ENCODE measurements at places on chromosomes 7 and 10.

DNA sequence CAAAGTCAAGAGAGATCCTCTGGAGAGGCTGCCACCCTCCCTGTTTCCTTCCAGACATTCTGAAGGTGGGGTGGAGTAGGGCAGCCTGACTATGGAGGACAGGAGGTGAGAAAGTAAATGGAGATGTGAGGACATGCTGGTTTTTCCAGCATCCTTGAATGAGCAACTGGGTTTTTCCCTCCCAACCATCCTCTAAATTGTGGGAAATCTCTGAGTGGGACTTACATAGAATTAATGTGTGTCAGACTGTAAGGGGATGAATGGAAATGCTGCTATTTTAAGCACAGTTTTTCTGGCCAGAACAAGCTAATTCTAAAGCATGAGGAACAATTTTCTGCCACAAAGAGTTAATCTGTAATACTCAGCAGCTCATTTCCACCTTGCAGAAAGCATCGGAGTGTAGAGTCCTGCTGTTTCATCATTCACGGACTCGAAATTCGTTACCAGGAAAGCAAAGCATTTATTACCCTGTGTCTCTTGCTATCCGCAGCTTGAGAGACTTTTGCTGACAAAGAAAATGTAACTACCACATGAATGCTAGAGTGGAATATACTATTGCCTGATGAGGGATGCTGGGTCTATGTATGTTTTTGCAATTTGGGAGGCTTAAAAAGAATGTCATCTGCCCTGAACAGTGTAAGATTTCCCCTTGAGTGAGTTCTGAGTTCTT is 213.0 kb downstream of the CELF2 start:
- no peak for DNase-seq

DNA sequence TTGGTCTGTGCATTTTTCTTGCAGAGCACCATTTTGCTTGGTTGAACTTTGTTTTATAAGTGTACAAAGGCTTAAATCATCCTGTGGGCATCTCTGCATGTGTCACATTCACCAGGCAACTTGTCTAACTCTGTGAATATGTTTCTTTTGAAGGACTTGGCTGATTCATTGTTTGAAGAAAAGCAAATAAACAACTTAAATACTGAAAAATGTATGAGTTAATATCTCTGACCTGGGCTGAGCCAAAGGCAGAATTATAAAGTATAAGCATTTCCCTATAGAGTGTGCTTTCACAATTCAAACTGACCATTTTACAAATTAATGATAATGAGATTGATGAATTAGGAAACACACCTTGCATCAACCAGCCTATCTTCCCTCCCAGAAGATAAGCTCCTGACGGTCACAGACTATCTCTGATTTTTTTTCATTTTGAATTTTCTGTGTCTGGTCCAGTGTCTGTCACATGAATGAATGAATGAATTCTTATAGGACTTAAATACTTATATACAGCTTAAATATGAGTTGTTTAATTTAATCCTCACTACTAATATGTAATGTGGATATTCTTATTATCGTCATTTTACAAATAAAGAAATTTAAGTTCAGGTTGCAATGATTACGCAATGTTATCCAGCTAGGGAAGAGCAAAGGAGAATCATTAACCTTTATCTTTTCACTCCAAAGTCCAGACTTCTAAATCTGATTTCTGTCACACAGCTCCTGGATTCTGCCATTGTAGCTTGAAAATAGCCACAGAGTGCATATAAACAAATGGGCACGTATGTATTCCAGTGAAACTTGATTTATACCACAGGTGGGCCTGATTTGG is 182.0 kb upstream of the PHYHIPL start:
- DNase-seq = no peak

DNA sequence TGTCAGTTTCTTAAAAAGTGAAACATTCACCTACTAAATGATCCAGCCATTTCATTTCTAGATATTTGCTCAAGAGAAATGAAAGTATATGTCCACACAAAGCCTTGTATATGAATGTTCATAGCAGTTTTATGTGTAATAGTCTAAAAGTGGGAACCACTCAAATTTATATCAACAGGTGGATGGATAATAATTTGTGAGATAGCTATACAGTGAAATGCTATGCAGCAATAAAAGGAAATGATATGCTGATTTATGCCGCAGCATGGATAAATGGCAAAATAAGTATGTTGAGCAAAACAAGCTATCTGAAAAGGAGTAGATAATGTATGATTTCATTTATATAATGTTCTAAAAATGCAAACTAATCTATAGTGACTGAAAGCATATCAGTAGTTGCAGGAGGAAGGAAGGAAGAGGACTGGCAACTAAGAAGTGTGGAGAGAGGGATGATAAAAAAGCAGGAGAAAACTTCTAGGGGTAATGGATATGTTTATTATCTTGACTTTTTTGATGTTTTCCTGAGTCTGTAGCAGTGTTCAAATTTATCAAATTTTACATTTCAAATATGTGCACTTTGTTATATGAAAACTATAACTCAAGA is 80.6 kb downstream of the ABCB5 start:
- DNase-seq = no peak

GRCh38 chr7:81707966-81708365 is 61.9 kb downstream of the HGF start:
- DNase-seq = no peak

GRCh38 chr10:89206402-89207180 is 526 bp downstream of the CH25H start:
- peak; percentile 43 for DNase-seq

DNA sequence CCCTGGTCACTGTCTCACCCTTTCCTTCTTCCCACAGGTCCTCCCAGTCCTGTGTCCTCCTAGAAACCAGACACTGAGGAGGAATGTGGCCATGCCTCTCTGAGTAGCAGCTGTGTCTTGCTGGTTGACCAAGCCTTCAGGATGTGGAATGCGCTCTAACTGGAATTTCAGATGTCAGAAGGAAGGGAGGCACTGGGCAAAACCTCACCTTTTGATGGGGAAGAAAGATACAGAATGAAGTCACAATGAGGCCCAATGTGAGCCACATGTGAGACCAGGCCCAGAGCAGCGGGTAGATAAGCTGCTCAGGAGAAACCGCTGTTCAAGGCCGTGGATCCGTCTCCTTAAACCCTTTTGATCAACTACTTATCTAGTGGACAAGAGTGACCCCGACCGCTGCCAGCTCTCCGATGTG is 54.8 kb upstream of the ECHDC3 start:
- no peak for DNase-seq

DNA sequence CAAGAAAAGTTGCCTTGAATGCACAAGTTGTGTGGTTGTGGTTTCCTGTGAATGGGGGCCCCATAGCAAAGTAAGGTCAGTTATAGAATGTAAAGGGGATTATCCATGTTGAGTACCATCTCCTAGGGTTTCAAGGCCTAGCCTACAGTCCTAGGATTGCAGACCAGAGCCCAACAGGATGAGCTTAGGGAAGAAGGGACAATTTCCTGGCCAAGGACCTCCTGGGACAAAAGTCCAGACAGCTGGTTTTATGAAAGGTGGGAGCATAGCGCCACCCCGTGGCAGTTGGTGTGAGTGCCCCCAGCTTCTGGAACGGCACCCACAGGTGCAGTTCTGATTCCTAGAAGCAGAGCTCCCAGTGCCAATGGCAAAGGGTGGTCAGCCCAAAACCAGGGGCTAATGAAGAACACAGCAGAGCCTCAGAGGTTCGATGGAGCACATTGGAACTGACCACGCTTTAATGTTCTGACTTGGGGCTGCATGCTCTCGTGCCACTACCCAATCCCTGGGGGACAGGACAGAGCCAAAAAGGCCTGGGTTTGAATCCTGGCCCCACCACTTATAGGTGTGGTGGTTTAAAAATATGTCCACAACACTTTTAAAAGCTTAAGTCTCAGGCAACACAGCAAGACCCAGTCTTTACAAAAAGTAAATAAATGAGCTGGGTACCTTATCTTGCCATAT is 25.8 kb upstream of the TMEM120A start:
- DNase-seq = peak; percentile 69

DNA sequence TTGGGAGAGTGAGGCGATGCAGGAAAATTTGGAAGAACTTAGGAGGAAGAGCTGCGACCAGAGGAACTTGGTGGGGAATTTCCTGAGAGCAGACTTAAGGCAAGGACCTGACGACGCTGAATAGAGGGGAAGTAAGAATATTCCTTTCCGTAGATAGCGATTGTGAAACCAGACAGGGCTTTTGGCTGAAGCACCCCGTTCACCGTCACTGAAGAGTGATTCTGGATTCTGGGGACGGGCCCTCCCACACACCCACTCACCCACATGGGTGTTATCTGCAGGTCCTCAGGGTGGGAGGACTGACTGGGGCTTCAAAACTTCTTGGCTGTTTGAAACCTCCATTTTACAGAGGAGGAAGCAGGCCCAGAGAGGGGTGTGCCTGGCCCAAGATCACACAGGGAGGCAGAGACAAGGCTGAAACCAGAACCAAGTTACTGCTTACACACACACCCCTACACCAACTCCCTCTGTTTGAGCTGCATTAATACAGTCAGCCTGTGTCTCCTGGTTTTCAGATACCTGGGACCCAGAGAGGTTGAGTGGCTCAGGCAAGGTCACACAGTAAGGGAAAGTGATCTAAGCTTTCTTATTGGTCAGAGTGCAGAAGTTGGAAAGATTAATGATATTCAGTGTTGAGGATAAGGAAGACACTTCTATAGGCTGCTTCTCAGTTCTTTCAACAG is 37.2 kb upstream of the CDH23 start:
- DNase-seq = no peak

GRCh38 chr10:47451273-47451997 is 32.5 kb downstream of the ANXA8 start:
- no peak for DNase-seq

DNA sequence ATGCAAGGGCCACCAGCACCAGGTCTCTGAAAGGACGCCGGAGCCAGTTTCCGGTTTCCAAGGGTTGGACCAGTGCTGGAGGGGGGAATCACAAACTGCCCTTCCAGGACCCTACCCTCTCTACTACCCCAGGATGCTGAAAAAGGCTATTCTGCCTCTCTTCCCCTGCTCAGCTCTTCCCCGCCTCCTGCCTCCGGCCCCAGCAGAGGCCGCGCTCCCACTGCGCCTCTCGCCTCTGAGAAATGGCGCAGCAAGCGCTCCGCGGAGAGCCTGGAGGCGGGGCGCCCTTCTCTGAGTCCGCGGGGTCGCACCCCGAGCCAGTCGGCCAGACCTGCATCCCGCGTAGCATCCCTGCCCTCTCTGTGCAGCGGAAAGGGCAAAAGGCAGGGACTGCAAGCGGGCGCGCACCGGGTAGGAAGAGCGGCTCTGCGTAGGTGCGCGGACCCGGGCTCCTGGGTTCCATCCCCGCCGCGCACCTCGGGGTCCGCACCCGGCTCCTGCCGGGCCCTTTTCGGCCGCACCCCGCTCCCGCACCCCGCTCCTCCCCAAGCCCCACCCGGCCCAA is 476 bp upstream of the RET start:
- no peak for DNase-seq

GRCh38 chr7:131568970-131569369 is 12.5 kb upstream of the PODXL start:
- DNase-seq = no peak

GRCh38 chr7:99001482-99002147 is 123.3 kb downstream of the TRRAP start:
- no peak for DNase-seq

GRCh38 chr10:13788711-13789447 is 202.1 kb downstream of the PRPF18 start:
- no peak for DNase-seq

- DNase-seq = no peak
Observed at GRCh38 chr10:125773687-125774543, 1.7 kb downstream of the MMP21 start.

- DNase-seq = no peak
Observed at GRCh38 chr10:14468726-14469125, 138.0 kb upstream of the FRMD4A start.

DNA sequence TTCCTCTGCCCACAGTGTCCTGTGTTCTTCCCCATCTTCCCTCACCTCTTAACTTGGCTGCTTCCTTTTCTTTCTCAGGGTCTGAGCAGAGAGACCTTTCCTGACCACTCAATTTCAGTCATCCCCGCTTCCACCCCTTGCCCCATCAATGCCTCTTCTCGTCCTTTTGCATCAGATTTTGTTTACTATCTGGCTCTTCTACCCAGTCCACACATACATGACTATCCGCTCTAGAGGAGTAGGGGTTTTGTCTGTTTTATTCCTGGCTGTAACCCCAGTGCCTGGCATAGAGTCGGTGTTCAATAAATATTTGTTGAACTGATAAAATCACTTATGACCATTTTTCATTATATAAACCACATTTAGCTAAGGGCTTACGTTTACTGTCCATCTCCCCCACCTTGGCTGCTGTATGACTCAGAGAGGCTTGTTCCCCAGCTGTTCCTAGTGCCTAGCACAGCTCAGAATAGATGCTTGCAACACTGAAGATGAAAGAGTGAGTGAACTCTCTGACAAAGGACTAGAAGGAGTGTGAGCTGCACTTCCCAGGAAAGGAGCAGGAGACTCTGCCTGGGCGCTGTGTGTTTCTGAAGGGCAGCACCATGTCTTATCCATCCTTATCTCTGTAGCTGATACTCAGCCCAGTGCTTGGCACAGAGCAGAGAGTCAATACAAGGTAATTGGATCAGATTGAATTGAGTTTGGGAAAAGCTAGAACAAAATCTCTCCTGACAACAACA is 21.9 kb downstream of the ARID5B start:
- no peak for DNase-seq

DNA sequence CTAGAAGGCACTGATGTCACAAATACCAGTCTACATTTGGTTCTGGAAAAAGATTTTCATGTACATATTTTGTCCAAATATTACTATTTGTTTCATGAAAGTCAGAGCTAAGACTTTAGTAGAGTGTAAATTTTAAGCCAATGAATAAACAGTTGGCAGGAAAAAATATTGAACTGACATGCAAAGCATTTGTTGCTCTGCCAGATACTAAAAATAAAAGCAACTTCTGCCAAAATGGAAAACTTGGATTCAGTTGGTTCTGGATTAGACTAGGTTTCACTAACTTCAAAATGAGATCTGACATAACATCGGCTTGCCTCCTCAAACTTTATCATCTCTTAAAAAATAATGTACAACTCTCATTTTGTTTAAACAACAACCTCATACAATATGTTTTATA is 34.9 kb downstream of the FAM204A start:
- no peak for DNase-seq
